Left renal pelvis (tissue), 4 donors: ENCODE measurements at places on chromosomes 3 and 15. TPM values are rescaled to one million over a fixed set of nuclear protein-coding genes. Genes with fewer than 3 reads are reported as not detected.

The GUCA1C gene
- polyA plus RNA-seq, result not detected

The TSC22D2 gene
- polyA plus RNA-seq, result 58.8 TPM

The TRIM71 gene
- 6.1 TPM for polyA plus RNA-seq

The MFSD1 gene
- polyA plus RNA-seq, result 59.3 TPM

The CLRN1 gene
- polyA plus RNA-seq, result not detected

The CD200 gene
- polyA plus RNA-seq, result 39.4 TPM

The TARS3 gene
- 23.0 TPM for polyA plus RNA-seq

The TIMP4 gene
- 7.1 TPM for polyA plus RNA-seq

The PLS1 gene
- 29.9 TPM for polyA plus RNA-seq

The ITGB5 gene
- polyA plus RNA-seq, result 101 TPM

The CPEB1 gene
- 0.91 TPM for polyA plus RNA-seq

The ZNF662 gene
- 23.5 TPM for polyA plus RNA-seq

The SLC51A gene
- polyA plus RNA-seq, result 12.0 TPM

The C3orf33 gene
- 11.7 TPM for polyA plus RNA-seq

The SKOR1 gene
- 0.56 TPM for polyA plus RNA-seq

The DPPA2 gene
- polyA plus RNA-seq, result 0.85 TPM

The TPRG1 gene
- 2.0 TPM for polyA plus RNA-seq

The SPRED1 gene
- 36.1 TPM for polyA plus RNA-seq

The NSMCE3 gene
- polyA plus RNA-seq, result 8.7 TPM

The ITIH1 gene
- polyA plus RNA-seq, result 6.3 TPM

The CYP1A2 gene
- 0.14 TPM for polyA plus RNA-seq

The PP2D1 gene
- polyA plus RNA-seq, result 0.41 TPM
